ENCODE measurements at places on chromosomes 5 and 9.

DNA sequence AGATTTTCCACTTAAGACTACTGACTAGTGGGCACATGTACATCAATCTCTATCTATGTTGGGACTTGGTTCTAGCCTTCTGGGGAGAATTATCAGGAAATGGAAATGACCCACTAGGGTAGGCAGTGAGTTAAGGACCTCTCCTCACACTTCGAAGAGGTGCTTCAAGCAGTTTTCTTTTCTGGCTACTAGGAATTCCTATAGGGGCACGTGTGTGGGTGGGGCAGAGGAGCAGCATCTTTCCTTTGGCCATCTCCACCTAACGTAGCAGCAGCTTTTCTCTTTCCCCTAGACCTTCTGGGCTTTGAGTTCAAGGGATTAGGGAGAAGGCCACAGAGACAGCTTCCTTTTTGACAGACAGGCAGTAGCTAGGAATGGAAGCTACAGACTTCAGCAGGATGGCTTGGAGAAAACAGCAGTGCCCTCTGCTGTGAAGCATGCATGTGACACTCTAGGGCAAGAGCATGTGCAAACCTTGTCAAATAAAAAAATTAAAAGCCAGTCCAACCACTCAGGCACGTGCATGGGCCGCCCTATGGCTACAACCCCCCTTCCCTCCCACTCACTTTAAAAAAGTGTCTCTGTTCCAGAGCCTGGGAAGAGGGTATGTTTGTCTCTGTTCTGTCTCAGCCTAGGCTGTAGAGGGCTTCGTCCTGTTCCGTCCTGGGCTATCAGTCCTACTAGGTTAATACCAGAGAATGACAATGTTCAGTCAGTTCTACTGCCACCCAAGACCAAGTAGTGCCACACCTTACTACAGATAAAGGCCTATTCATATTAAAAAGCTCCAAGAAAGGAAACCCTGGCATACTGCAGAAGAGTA is 8.7 kb upstream of the GFRA3 start:
- no peak for DNase-seq

DNA sequence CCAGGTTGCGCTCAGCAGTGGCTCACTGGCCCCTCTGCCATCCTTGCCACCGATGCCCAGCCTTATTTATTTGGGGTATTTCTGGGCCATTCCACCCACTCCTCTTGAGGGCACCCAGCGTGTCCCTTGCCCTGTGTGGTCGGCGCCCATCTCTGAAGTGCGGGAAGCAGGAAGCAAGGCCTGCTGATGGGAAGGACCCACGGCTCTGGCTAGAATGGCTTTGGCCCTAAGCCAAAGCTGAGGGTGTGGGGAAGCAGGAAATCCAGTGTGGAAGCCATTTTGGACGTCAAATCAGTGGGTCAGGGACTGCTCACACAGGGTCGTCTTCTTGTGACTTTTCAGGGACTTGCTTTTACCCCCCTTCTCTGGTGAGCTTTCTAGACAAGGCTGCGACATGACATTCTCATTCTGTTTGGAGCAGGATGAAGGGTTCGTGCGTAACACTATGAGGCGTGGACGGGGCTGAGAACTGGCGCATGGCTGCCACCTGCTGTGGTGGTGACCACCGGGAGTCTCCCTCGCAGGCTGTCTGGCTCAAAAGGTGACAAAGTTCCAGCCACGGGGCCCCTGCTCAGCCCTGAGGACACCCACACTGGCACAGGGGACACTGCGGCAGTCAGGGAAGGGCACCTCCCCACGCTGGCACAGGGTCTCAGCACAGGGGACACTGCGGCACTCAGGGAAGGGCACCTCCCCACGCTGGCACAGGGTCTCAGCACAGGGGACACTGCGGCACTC is 50.7 kb upstream of the NKD2 start:
- DNase-seq = no peak

- DNase-seq = no peak
These were observed 321.4 kb upstream of the WWC1 start for GRCh38 chr5:167969998-167970397.

DNA sequence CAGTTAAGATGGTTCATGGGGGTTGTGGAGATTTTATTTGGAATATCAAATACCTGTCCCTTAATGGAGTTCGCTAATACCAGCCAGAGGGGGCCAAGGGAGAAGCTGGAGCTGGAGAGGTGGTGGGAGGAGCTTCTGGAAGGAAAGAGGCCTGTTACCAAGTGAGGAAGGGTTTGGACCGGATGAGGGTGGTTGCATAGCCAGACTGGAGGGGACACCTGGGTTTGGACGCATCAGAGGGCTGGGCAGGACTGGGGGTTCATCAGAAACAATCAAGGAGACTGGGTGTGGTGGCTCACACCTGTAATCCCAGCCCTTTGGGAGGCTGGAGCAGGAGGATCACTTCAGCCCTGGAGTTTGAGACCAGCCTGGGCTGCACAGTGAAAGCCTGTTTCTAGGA is 111.8 kb upstream of the IER5L start:
- no peak for DNase-seq

GRCh38 chr9:6922680-6923079 is 164.9 kb downstream of the KDM4C start:
- DNase-seq = no peak

- no peak for DNase-seq
These were observed 2.3 kb downstream of the MEGF9 start for GRCh38 chr9:120711841-120712538.

DNA sequence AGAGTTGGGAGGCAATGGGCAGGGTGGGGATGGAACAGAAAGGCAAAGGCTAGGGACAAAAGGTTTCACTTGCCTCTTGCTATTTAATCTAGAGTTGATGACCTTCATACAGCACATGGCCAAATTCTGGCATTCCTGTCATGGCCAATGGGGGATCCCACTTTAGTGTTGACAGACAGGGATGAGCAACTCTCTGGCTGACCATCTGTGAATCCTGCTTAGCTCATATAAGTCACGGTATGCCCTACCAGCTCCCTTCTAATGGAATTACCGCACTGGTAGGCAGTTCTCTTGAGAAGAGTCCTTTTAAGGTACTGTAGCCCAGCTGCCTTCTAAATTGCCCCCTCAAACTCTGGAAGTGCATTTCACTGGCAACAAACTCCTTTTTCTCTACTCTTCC is 76.1 kb downstream of the MAMDC2 start:
- no peak for DNase-seq

GRCh38 chr9:7366121-7366520 is 433.5 kb downstream of the DMAC1 start:
- no peak for DNase-seq

DNA sequence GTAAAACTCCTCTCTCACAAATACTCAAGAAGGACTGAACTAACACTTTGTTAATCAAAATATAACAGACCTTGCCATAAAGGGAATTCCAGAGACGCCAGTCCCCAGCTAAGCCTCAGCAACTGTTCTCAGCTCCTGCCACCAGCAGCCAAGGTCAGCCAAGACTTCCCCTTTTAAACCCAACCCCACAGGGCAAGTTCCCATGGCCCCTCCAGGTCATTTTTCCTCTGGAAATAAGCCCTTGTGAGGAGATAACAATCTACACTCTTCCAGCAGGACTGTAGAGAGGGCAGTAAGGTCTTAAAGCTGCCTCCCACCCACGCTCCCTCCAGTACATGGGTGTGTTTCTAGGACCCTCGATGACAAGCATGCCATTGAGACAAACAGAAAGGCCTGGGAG is 78.3 kb downstream of the DPYSL3 start:
- no peak for DNase-seq

- DNase-seq = no peak
These were observed 42.5 kb downstream of the SLIT3 start for GRCh38 chr5:169258372-169259000.

GRCh38 chr5:54651482-54652076 is 134.0 kb downstream of the SNX18 start:
- DNase-seq = no peak
